HL-60 (cell line): ENCODE measurements at places on chromosomes 6 and 20.

DNA sequence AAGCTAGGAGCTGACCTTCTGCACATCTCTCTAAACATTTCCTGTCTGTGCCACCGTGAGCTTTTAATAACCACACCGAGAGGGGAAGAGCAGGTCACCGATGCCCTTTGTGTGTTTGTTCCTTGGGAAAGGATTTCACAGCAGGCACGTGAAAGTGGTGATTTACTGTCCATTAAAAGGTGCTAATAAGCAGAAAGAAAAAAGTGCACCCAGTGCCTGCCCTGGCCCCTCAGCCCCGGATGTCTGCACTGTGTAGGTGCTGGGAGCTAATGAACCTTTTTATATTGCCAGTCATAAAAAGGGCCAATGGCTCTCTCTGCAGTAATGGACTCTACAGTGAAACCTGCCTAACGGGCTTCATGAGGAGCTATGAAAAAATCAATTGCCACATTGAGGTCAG is 312.6 kb downstream of the C6orf118 start:
- no peak for DNase-seq

DNA sequence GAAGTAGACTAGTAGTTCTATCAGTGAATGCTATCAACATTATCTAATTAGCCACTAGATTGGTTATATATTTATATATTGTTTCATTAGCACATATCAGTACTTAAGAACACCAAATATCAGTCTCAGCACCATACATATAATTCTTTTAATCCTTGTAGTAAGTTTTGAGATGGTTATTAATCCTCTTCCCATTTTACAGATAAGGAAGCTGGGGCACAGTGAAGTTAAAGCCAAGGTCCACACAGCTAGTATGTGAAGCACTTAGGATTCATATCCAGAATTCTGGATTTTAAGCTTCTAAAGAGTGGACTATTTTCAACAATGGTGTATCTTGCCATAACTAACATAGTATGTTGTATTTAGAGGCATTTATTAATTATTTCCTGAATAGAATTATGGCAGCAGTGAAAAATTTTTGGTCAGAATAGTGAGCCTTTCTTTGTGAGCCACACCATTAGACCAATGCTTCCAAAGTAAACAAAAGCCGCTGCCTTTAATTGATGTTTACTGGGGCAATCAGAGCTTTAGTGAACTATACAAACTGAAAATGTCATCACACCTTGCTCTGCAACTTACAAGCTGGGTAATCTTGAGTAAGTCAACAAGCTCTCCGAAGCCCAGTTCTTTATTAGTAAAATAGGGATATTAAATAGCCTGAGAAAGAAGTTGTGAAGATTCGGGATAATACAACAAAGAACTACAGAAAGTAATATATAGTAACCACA is 41.9 kb upstream of the HBS1L start:
- DNase-seq = no peak

- DNase-seq = no peak
Observed at GRCh38 chr20:43765916-43766315, 39.1 kb upstream of the GTSF1L start.

GRCh38 chr6:82183642-82184282 is 63.8 kb downstream of the IBTK start:
- DNase-seq = no peak

- DNase-seq = no peak
Observed at GRCh38 chr6:5478380-5478779, 217.1 kb downstream of the FARS2 start.

DNA sequence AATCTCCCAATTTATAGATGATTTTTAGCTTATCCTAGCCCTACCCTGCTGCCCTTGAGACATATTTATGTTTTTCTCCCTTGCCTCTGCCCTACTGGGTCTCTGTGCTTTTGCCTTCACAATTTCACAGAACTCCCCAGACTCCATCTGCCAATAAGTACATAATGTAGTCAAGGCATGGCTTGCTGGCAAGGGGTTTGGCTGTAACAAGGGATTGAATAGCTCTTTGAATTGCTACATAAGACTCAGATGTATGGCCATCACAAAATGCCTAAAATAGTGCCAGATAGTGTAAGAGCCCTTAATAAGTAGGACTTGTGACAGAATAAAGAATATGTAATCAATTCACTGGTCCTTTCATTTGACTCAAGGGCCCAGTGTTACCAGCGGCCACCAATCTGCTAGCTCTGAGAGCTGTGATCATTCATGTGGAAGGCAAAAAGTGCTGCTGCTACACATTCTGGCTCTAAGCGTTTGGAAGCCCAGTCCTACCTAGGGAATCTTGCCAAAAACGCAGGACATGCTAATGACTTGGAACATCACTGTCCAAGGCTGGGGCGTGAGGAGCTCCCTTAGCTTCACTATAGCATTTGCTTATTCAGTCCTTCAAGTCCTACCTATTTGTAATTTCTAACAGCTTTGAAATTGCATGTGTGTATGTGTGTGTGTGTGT is 20.5 kb downstream of the CLVS2 start:
- DNase-seq = no peak

DNA sequence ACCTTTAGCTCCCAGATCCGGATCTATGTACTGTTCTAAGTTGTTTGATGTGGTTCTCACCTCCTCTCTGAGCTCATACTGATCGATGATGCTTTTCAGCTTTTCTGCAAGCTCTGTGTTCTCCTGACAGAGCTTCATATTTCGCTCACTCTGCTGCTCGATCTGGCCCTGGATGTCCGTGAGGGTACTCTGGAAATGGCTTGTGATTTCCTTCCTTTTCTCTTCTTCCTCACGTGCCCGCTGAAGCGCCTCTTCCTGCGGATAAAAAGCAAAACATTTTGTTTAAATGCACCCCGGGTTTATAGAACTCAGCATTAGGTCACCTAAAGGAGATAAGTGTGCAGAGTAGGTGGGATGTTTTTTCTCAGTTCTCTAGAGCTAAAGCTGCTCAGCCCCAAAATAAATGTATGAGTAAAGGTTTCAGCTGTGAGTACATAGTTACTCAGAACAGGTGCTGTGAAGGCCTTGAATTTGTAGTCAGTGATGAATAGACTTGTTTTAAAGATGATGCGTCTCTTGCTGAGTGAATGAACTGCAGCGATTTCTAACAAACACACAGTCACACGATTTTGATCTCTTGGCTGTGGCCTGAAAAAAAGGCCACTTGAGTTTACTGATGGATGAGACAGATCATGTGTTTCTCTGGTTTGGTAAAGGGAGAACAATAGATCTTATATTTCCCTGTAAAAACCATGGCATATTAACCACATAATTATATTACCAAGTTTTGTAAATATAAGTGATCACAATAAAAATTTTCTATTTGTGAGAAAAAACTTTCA is 29.1 kb downstream of the TXLNB start:
- DNase-seq = no peak

DNA sequence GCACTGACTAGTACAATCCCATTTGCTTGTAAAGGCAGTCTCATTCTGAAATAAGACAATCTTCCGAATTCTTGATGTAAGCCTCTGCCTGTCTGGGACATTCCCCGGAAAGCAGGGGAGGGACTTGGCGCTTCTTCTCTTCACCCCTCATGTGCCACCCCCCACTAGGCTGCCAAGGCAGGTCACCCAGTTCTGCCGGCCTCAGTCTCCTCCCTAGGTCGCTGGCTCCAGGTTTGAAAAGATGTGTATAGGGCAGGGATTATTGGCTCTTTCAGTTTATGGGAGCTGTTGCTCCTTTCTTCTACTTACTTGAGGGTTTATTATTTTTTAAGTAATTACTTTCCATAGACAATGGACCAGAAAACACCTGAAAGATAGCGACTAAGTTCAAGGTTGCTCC is 158.1 kb upstream of the RPS6KA2 start:
- no peak for DNase-seq

- no peak for DNase-seq
Observed at GRCh38 chr6:154478021-154478700, 32.3 kb downstream of the CNKSR3 start.

DNA sequence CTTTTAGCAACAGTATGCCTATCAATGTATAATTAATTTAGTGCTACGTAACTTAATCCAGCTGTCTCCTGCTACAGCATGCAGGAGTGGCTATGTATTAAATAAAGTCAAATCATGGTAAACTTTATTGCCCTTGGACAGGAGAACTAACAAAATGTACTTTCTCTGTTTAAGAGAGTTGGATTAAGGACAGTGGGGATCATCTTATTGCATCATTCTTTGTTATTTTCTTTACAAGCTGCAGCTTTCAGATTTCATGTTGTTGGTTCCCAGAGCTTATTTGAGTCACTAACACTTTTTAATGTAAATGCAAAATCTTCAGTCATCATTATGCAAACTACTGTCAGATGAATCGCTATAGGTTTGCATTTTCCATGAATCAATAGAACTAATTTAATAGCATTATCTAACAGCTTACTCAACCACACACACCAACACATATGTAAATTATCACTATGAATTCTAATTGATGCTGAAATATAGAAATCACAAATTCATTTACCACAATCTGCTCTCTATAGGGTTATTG is 424.7 kb downstream of the MMUT start:
- no peak for DNase-seq

DNA sequence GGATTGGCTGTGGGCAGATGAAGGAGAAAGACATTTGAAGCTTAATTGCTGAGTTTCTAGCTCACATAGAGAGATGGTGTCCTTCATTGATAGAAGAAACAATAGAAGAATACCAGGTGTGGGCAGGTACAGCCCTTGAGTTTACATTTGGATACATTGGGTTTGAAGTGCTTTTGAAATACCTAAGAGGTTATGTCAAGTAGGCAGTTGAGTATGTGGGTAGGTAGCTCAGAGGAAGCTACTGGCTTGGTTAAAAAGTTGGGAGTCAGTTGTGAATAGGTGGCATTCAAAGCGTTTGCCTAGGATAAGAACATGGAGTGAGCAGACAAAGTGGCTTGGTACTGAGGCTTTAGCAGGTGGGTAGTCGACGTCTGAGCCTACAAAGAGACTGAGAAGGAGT is 25.0 kb downstream of the NDUFAF5 start:
- DNase-seq = no peak

- no peak for DNase-seq
Observed at GRCh38 chr20:21126581-21126870, 644 bp downstream of the KIZ start.

DNA sequence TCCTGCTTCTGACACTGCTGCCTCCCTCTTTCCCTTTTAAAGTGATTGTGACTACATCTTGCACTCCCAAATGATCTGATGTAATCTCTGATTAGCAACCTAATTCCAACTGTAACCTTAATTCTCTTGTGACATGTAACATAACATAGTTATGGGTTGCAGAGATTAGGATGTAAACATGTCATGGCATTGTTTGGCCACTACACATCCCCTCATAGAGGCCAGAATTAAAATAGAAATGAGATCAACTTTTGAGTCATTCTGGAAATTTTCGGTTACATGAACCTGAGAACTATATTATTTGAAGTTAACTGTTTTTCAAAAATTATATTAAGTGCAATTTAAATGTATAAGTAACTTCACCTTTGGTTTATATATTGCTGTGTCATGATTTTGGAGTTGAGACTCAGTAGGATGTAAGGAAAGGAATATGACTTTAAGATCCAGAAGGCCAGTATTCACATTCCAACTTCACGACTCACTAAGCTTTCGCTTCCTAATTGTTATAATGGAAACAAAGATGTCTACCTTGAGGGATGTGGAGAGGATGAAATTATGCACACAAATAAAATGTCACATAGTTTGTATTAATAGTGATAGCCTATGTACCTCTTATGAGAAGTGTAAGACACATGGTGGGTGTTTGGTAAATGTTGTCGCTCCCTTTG is 611.9 kb upstream of the MAP3K7 start:
- no peak for DNase-seq

DNA sequence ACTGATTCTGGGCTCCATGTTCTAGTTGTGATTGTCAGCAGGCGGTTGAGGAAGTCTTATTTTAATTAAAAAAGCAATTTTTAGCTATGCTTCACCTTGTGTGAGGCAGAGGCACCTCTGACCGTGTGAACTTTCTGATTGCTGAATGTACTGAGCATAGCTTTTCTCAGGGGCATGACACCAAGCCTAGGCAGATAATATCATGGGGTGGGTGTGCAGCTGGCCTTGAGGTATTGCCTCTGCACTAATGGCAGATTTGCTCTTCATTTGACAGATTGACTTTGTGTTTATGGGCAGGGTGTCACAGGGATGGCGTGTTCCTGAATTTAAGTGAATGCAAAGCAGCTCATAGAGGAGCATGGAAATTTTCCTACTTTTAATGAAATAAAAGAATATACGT is 19.6 kb downstream of the CTNNBL1 start:
- no peak for DNase-seq

DNA sequence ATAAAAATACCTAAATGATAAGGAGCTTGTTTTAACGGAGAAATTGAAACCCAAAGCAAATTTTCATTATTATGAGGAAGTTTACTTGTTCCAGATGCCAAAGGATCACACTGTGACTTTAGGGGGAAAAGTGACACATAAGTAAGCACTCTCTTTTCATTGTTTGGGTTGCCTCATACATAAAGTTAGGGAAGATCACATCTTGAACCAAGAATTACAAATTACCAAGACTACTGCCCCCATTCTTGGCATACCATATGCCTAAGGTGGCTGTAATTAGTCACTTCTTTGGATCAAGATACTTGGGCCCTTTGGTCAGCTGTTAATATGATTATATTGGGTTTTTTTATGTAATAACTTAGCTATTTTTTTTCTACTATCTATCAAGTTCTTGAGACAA is 269.0 kb downstream of the COL12A1 start:
- DNase-seq = no peak

DNA sequence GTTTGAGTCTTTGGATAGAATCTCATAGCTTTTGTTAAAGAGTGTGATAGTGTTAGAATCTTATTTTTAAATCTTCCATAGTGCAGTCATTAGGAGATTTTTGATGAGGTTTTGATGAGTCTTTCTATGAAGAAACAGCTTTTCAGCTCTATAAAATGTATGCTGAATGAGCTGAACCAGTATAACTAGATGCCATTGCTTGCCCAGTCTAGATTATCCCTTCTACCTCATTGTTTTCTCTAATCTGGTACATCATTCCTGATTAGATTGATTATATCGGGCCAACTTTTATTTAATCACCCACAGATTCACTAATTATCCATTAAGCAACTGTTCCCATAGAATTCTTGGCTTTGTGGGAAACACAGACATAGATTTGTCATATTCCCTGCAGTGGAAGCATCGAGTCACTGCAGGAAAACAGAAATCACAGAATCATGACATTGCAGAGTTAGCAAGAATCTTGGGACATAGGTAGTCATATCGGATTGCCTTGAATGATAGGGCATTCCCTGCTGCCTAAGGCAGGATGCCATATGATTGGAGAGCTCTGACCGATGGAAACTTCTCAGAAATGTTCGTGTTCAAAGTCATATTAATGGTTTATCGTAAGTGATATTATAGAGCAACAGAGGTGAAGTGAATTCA is 882.7 kb upstream of the FLRT3 start:
- no peak for DNase-seq

GRCh38 chr20:50243610-50244351 is 53.2 kb downstream of the CEBPB start:
- DNase-seq = no peak
